ENCODE measurements at places on chromosomes 4 and X.

DNA sequence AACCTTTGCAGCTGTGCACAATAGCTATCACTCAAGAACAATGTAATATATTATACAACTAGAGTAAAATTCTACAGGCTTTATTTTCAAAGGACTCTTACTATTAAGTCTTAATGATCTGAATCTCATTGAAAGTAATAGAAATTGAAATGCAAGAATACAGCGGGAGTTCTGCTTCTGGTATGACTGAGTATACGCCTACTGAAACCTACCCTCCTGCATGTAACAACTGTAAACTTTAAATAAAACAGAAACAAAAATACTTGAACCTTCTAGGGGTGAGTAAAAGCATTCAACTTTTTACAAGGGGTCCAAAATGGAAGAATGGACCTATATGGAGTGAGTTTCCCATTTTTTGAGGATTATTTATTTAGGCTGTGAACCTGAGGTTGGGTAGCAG, 13.5 kb downstream of the DCHS2 start:
- no peak for DNase-seq

DNA sequence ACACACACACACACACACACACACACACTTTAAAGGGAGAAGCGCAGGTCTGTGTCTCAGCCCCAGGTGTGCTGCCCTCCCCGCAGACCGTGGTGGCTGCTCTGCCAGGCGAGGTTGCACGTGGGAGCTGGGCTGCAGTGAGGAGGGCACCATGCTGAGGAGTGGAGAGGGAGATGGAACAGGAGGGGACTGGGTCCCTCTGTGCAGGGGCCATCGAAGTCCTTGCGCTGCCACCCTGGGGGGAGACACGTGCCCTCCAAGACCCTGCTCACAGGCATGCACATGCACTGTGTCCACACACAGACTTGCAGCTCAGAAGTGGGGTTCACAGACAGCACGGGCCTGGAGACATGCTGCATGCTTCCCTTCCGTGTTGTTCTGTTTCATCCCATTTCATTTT, 65.5 kb upstream of the HGFAC start:
- DNase-seq = no peak

DNA sequence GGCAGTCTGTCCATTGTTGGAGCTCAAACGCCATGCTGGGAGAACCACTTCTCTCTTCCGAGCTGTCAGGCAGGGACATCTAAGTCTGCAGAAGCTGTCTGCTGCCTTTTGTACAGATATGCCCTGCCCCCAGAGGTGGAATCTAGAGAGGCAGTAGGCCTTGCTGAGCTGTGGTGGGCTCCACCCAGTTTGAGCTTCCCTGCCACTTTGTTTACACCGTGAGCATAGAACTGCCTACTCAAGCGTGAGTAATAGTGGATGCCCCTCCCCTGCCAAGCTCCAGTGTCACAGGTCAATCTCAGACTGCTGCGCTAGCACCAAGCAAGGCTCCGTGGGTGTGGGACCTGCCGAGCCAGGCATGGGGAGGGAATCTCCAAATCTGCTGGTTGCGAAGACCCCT, 145.7 kb downstream of the VSIG4 start:
- no peak for DNase-seq

- DNase-seq = no peak
Measured at GRCh38 chrX:27976284-27976683, 5.0 kb downstream of the DCAF8L1 start.

DNA sequence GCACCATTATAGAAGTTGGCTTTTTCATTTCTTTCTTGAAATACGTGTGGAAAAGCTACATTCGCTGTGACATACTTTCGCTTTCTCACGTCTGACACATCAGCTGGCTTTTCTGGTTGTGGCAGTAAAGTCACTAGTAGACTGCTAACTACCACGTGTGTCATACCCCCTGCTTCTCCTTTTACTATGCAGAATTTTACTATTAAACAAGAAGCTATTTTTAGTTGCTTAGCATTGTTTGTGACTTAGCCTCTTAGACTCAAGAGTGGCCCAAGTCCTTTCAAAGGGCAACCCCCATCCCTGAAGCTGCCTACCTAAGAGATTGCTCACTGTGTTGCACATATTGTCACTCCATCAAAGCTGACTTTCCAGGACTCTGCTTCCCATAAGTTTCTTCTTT, 2.1 kb upstream of the IL2 start:
- DNase-seq = no peak

GRCh38 chr4:93771640-93772411, 56.7 kb upstream of the ATOH1 start:
- DNase-seq = no peak

DNA sequence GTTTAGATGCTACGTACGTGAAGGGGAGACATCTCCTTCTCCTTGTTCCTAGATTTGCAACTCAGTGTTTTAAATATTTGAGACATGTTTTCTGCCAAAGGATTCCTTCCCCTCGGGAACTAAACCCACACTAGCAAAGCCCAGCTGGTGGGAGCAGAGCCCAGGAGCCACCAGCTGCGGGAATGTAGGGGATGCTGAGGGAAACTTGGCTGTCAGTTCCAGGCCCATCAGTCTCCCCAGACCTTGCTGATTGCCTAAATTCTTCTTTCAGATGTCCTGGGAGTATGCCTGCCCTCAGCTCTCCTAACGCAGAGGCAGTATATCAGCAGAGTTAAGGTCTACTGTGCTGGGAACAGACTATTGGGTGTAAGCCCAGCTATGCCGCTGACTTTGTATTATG, 630.0 kb upstream of the TENM3 start:
- no peak for DNase-seq

- no peak for DNase-seq
Measured at GRCh38 chr4:153432965-153433753, 33.0 kb upstream of the TMEM131L start.

- no peak for DNase-seq
Measured at GRCh38 chr4:80092088-80092487, 19.1 kb upstream of the ANTXR2 start.

GRCh38 chr4:21592970-21593670, 355.5 kb downstream of the KCNIP4 start:
- no peak for DNase-seq

GRCh38 chrX:19237901-19238300, 105.8 kb upstream of the PDHA1 start:
- no peak for DNase-seq

DNA sequence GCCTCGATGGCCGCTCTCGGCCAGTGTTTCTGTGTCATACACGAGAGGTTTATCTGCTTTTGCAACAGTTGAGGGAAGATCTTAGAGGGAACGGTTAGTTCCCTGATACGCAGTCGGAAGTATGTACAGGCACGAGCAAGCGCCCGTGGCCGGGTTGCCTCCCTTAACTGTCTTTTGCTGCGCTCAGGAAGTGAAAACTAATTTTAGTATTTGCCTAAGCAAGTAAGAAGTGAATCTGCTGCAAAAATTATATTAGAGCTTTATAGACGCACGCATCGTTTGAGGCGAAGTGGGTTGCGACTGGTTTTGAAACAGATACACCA, 695 bp downstream of the MTM1 start:
- no peak for DNase-seq

GRCh38 chrX:72006461-72006860, 95.8 kb downstream of the NHSL2 start:
- DNase-seq = no peak

DNA sequence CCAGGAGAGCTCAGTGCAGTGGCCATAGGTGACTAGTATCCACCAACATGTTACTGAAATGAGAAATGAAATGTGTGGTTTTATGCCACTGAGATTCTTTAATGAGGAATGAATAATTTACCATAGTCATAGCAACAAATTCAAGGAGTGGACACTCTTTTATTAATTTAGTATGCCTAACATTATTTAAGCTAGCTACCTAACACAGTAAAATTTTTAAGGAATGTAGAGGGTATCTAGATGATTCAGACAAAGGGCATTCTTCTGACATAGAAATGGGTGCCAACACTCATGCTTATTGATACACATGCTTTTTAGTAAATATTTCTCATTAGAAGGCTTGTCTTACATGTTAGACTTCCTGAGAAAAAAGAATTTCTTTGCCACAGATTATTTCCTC, 33.3 kb upstream of the SULT1B1 start:
- no peak for DNase-seq

GRCh38 chr4:55440786-55441185, 45.0 kb downstream of the TMEM165 start:
- no peak for DNase-seq

GRCh38 chr4:82774711-82775171, 23.9 kb downstream of the SCD5 start:
- DNase-seq = peak; percentile 12

GRCh38 chr4:52910115-52910514, 48.0 kb downstream of the RASL11B start:
- no peak for DNase-seq

- no peak for DNase-seq
Measured at GRCh38 chrX:11040996-11041395, 70.1 kb upstream of the HCCS start.

DNA sequence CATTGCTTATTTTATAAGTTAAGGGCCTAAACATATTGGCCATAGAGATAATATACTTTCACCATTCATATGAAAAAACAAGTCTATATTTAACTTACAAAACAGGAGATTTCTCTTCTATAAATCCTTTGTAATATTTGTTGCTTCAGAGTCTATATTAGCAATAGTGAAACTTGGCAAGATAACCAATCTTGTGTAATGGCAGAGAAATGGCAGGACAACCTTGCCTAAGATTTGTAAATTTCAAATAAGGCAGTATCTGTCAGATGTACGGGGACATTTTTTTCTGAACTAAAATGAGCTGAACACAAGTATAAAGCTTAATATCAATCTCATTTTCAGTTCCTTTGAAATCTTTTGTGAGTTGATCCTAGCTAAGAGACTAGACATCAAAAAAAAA, 17.8 kb upstream of the CPEB2 start:
- no peak for DNase-seq

- no peak for DNase-seq
Measured at GRCh38 chrX:128759745-128760144, 707.5 kb upstream of the ACTRT1 start.

- DNase-seq = no peak
Measured at GRCh38 chrX:12309040-12309743, 170.9 kb downstream of the FRMPD4 start.

DNA sequence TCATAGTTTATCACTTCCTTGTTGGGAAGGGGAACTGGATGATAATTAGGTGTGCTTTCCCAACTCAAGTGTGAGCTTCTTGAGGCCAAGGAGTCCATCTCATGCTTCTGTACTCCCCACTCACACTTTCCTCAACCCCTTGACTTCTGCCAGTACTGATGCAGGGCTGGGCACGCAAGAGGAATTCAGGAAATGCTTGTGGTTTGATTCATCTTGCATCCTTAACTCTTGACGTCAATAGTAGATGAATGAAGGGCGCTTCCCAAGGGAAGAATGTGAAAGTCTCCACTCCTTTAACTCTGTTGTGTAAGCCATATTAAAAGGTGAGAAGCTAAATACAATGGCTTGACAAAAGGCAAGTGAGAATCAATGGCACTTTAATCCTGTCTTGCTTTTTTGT, 101.8 kb downstream of the AGTR2 start:
- no peak for DNase-seq

DNA sequence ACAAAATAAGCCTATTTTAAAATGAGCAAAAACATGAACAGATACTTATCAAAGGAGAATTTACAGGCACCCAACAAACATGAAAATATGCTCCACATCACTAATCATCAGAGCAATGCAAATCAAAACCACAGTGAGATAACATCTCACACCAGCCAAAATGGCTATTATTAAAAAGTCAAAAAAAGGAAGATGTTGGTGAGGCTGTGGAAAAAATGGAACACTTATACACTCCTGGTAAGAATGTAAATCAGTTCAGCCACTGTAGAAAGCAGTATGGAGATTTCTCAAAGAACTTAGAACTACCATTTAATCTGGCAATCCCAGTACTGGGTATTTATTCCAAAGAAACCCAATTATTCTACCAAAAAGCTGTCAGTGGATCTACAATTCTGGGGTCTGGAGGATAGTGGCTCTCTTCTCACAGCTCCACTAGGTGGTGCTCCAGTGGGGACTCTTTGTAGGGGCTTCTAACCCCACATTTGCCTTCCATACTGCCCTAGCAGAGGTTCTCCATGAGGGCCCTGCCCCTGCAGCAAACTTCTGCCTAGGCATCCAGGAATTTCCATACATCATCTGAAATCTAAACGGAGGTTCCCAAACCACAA, 9.1 kb upstream of the ZNF732 start:
- DNase-seq = no peak

GRCh38 chr4:68124262-68124661, 5.4 kb downstream of the TMPRSS11F start:
- DNase-seq = no peak

DNA sequence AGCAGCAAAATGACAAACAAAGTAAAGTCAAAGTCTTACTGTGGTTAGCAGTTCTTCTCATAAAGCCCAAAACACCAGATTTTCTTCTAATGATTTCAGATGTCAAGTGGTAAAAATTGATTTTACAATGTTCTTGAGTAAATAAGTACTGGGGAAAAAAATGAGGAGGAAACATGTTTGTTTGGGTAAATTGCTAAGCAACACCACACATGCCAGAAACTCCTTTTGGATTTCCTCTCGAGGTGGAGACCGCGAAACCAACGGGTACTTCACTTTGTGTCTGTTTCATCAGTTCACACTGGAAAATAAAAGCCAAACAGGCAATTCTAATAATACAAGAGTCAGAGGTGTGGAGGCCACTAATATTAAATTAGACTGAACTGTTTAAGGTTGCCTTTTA, 4.6 kb upstream of the PKD2 start:
- DNase-seq = no peak

GRCh38 chr4:110059556-110060191, 138.7 kb downstream of the ELOVL6 start:
- no peak for DNase-seq

- DNase-seq = no peak
Measured at GRCh38 chrX:17758382-17758781, 21.1 kb downstream of the SCML1 start.

GRCh38 chrX:30570505-30570904, 7.1 kb downstream of the TASL start:
- DNase-seq = no peak

- no peak for DNase-seq
Measured at GRCh38 chr4:75071317-75071716, 138.4 kb downstream of the PARM1 start.

GRCh38 chr4:179307297-179308136, 1865.3 kb upstream of the AGA start:
- DNase-seq = peak; percentile 41

- no peak for DNase-seq
Measured at GRCh38 chr4:181588733-181589302, 654.4 kb upstream of the TENM3 start.

DNA sequence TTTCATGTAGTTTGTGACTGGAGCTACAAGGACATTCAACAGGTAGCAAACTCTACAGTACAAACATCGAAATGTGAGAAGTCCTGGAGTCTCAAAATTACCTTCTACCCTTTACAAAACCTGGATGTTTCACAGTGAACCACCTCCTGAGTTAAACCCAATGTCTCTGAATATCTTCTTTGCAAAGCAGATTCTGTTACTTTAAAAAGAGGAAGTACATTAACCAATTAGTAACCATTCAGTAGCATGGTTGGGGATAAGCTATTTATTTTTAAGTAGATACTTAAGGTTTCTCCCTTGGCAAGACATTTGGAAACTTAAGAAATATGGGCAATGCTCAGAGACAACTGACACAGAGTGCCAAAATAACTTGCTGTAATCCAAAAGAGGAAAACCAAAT, 371.9 kb upstream of the NWD2 start:
- no peak for DNase-seq

GRCh38 chr4:156875055-156875454, 96.5 kb downstream of the PDGFC start:
- no peak for DNase-seq

Data from nephron progenitor cell (in vitro differentiated cells).